ENCODE measurements at places on chromosomes 7 and 10.

DNA sequence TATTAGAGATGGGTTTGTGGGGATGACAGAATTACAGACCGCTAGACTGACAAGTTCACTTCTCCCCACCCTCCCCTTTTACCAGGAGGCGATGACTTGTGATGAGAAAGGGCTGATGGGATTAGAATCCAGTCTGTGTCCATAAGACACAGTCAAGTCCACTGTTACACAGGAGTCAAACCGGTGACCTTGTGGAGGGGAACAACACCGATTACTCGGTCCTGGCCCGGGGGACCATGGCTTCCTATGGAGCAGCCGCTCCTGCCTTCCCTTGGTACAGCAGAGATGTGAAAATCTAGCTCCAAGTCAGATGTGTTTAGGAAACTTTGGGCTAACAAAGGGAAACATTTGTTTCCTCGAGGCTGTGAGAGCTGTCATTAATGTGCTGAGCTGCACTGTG, 105.5 kb downstream of the ACTR3B start:
- no peak for DNase-seq

- no peak for DNase-seq
Observed at GRCh38 chr10:60896033-60896432, 48.0 kb downstream of the RHOBTB1 start.

DNA sequence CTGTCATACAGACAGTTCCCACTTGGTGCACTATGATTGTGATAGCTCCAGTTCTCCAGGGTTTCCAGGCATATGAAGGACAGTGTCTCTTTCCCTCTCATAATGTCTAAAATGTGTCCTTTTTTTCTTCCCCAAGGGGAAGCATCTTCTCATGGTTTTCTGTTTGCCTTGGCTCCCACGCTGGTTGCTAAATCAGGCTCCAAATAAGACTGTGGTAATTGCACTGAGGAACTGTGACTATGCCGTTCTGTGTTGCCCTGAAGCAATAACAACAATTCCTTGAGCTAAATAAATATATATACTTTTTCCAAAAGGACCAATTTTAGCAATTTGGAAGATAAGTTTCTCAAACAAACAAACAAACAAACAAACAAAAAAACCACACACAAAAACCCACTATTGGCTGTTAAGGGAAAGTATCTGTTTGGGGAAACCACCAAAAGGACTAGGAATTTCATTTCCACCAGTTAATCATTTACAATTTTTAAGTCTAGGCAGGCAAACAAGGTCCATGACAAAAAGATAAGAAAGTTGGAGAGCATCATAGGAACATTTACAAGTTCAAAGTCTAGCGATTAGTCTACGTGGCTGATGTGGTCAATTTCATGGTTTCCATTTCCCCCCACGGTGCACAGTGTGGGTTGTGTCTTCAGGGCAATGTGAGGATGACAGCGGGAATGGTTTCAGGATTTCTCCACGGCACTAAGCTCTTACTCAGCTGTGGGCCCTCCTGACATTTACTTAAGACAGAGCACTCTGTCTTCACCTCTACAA, 62.4 kb downstream of the THNSL1 start:
- DNase-seq = no peak

GRCh38 chr7:209906-210305, 17.5 kb downstream of the FAM20C start:
- no peak for DNase-seq

GRCh38 chr7:8109196-8110022, 140.8 kb downstream of the GLCCI1 start:
- DNase-seq = no peak

DNA sequence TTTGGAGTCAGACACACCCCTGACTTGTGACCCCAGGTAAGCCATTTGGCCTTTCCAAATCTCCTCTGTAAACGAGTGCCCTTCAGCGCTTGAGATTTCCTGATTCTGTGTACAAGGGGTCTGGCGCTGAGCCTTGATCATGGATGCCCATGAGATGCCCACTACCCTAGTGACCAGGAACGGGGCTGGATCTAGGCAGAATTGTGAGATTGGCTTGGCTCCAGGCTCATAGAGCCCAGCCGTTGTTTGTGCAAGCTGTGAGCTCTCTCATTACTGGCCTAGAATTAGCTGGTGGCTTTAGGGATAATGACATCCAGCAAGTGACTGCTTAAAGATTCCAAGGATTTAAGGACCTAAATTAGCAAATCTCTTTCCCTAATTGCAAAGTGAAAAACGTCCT, 84.9 kb downstream of the CAMK1D start:
- DNase-seq = no peak

GRCh38 chr7:6256677-6257535, 15.5 kb downstream of the CYTH3 start:
- DNase-seq = no peak

GRCh38 chr10:88091490-88092061, 228.2 kb downstream of the PTEN start:
- DNase-seq = no peak

DNA sequence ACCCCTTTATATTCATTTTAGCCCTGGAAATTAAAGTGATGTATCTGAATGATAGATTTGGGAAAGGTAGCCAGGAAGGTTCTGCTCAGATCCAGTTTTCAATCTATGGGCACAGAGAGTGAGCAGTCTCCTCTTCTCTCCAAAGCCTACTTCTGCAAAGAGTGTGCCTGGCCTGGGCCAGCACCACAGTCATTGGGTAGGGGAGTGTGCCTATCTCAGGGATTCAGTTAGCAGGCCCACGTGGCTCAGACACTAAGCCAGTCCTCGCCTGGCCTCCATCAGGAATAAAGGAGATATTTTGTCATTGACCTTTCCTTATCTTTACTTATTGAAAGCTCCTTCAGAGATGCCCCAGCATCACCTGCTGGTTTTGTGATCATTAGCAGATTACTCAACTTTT, 215.8 kb upstream of the CCDC6 start:
- DNase-seq = no peak

DNA sequence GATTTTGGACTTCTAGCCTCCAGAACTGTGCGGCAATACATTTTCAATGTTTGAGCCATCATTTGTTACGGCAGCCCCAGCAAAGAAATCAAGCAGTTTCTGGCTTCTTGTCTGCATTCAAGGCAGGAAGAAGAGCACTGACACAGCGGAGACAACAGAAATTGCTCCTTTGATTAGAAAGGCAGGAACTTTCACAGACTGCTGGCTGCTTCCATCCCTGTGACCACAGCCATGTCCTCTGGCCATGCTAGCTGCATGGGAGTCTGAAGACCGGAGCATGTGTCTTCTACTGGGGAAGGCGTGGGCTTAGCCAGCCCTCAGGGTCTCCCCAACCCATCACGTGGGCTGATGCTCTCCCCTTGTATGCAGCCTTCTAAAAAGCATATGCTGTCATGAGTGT, 19.1 kb downstream of the C10orf71 start:
- DNase-seq = no peak

DNA sequence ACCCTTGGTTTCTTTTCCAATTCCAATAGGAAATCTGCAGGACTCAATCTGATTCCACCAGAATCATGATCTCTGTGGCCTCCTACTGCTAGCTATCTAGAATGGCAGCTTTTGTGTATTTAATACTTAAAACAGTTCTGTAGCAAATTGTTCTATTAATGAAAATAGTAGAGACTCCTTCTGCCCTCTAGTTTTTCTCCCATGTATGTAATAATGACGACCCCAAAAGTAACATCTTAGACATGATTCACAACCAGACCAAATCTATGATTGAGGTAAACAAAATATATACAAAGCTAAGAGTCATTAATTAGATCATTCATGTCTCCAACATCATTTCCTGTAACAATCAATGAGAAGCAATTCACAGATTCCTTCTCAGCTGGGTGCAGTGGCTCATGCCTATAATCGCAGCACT, 259.1 kb upstream of the MKLN1 start:
- DNase-seq = no peak

- no peak for DNase-seq
Observed at GRCh38 chr10:80647173-80647833, 109.6 kb downstream of the SH2D4B start.

GRCh38 chr7:51620706-51621105, 304.1 kb upstream of the COBL start:
- DNase-seq = no peak

DNA sequence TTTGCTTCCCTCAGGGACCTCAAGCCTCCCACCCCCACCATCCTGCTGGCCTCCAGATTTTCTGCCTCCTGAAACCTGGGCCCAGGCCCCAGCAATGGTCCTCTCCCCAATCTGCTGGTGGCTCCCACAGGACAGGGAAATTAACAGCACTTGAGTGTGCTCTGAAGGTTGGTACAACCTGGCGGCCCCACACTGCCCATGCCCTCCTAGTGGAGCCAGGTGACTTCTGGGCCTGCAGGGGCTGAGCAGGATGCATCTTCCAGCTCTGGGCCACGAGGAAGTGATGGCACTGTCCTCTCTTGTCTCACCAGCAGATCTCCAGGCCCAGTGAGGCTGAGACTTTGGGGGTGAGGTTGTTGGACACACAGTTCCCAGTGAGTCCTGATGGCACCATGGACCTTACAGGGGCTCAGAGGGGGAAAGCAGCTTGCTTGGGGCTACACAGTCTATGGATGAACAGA, 3.6 kb upstream of the ZMIZ1 start:
- no peak for DNase-seq

DNA sequence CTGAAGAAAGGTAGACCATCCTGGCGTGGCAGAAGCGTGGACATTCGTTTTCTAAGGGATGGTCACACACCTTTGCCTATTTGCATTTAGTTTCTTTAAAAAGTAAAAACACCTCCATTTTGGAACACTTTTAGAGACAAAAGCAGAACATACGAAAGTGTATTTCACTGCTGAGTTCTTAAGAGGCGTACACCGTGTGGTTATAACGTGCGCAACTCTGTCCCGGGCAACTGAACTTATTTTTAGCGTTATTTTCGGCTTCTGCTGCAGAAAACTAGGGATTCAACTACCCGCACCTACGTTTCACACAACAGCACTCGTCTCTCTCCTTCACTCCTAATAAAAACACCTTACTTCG, 557 bp upstream of the LSM8 start:
- no peak for DNase-seq

- DNase-seq = no peak
Observed at GRCh38 chr7:20340839-20341238, 10.1 kb downstream of the ITGB8 start.

DNA sequence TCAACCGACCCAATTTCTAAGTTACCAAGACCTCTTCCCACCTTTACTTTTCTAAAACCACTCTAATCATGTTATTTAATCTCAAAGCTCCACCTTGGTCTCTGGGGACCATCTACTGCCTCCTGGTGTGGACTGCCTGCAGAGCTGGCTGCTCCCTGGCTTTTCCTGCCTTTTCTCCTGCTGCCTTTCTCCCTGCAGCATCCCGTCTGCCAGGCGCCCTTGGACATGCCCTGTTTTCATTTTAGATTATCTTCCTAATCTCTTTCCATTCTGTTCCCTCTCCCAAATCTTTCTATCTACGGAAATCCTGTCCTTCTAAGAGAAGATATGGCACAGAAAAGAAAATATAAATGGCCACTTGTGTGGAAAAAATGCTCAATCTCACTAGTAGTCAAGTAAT, 23.1 kb downstream of the TCAF1 start:
- DNase-seq = no peak

DNA sequence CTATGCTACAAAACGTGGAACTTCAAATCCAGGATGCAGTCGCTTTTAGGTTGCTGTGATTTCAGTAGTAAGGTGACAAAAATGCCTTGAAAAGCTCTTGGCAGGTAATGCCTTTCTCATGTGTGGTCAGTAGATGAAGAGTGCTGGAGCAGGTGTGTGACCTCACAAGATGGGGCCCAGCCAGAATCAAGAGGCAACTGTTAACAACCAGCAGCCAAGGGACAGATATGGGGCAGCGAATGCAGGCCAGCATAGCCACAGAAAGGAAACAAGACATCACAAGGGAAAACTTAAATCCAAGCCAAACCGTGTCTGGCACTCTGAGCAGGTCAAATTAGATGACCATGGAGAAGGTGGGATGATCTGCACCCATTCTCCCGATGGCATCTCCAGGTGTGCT, 12.3 kb downstream of the HUS1 start:
- DNase-seq = no peak

- no peak for DNase-seq
Observed at GRCh38 chr10:22740180-22740579, 25.8 kb upstream of the PIP4K2A start.

DNA sequence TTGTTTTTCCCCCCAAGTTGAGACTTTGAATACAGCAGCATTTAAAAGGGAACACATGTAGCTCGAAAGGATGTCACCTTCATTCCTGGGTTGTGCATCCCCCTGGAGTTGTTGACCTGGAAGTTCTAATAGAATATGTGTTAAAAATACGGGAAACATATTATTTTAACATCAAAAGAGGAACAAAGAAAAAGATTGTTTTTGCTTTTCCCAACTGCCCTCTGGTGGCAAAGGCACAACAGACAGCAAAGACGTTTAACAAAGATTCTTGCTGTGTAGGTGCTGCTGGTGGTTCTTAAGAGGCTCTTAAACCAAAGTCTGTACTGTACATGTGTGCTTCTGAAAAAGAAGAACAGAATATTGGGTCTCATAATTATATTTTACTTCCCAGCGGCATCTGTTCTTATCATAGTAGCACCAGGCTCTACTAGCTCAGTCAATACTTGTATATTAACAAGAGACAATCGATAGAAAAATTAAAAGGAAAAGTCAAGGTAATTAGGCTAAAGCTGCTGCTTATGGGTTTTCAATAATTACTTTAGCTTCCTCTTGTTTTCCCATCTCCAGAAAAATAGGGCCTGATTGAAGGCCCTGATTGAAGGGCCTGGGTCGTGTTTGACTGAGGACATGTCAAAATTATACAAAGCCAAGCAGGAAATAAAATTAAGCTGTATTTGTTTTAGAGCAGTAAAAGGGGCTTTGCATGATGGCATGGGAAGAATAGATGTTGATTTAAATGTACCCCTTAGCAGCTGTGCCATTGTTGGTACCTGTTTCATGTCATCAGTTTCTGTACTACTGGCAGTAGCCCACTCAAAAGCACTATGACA, 384.2 kb upstream of the LRGUK start:
- DNase-seq = no peak

- no peak for DNase-seq
Observed at GRCh38 chr7:18212308-18212707, 184.7 kb upstream of the PRPS1L1 start.

GRCh38 chr10:102776779-102777456, 33.2 kb downstream of the WBP1L start:
- no peak for DNase-seq

DNA sequence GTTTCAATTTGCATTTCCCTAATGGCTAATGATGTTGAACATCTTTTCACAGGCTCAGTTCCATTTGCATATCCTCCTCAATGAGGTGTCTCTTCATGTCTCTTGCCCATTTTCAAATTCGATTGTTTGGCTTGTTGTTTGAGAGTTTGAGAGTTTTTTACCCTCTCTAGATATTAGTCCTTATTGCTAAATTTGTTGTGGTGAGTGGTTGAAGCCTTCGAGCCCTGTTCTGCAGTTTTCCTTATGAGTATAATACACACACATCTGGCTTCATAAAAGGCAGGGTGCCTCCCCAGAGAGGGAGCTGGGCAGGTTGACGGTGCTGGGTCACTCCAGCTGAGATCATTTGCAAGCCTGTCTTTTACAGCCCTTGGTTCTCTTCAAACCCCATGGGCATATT, 65.1 kb downstream of the RGS10 start:
- no peak for DNase-seq

Data from NCI-H510A (cell line).